ENCODE measurements at places on chromosomes 13 and 19.

GRCh38 chr19:44943801-44944249 lies 1.8 kb downstream of the APOC4 start:
- no peak for DNase-seq

GRCh38 chr13:33763021-33763420 lies 54.9 kb upstream of the RFC3 start:
- no peak for DNase-seq

GRCh38 chr13:41419206-41419605 lies 38.1 kb upstream of the RGCC start:
- DNase-seq, result no peak

DNA sequence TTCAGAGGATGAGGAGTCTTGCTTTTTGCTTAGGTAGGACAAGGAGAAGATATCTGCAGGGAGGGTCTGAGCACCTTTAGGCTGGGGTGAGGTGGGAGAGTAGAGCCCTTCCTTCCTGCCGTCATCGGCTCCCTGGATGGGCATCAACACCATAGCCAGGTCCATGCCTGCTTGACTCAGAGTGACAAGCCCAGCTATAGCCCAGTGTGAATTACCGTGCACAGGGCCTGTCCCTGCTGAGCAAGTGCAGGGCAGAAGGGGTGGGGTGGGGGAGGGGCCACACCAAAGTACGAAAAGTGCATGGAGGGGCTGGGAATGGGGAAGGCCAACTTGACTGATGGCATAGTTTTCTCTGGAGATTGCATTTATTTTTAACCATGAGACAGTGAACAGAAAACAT lies 30.3 kb upstream of the RNF113B start:
- DNase-seq, result no peak

GRCh38 chr19:19540715-19541515 lies 2.9 kb downstream of the CILP2 start:
- DNase-seq, result peak; percentile 55

- no peak for DNase-seq
Observed at GRCh38 chr19:13894552-13894951, 11.4 kb downstream of the BRME1 start.

- no peak for DNase-seq
Observed at GRCh38 chr13:85590231-85590931, 208.8 kb downstream of the SLITRK6 start.

DNA sequence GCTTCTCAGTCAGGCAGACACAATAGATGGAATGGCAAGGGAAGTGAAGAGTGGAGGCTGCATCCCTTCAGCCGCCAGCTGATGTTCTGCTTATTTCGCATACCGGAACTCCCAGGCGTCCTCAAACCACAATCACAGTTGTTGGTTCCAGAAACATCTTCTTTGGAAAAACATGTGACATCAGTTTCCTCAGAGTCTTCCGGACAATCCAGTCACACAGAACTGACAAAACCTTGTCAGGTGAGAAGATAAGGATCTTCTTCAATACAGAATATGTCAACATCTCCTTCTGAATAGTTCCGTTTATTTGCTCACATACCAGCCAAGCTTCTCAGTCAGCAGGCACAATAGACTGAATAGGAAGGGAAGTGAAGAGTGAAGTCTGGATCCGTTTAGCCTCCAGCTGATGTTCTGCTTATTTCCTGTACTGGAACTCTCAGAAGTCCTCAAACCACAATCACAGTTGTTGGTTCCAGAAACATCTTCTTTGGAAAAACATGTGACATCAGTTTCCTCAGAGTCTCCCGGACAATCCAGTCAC lies 45.1 kb upstream of the CEACAM21 start:
- DNase-seq, result no peak

GRCh38 chr13:42994878-42995277 lies 2.8 kb upstream of the EPSTI1 start:
- DNase-seq, result no peak

DNA sequence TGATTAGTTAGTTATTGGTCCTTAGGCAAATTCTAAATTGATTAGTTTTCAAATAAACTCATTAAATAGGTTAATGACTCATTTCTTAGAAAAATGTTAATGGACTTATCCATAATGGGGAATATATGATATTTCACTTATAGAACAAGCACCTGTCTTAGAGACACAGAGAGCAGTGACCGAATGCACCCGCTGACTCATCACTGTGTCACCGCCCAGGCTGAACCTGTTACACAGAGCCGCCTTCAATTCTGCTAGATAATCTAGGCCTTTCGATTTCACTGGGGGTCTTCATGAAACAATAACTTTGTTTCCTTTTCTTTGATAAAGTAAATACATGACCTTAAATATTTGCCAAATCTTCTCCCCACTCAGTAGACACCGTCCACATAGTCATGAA lies 13.1 kb downstream of the IRS2 start:
- DNase-seq, result no peak

- peak; percentile 75 for DNase-seq
Observed at GRCh38 chr13:31199849-31200636, at the start of gene B3GLCT. Gene B3GLCT, plus strand, starts transcription at chr13:31199975. Its CDS starts 110 bp downstream, at chr13:31200085.

- no peak for DNase-seq
Observed at GRCh38 chr19:16397791-16398529, 73.3 kb downstream of the KLF2 start.

GRCh38 chr19:15331419-15332310 lies 674 bp downstream of the BRD4 start:
- DNase-seq, result peak; percentile 40

DNA sequence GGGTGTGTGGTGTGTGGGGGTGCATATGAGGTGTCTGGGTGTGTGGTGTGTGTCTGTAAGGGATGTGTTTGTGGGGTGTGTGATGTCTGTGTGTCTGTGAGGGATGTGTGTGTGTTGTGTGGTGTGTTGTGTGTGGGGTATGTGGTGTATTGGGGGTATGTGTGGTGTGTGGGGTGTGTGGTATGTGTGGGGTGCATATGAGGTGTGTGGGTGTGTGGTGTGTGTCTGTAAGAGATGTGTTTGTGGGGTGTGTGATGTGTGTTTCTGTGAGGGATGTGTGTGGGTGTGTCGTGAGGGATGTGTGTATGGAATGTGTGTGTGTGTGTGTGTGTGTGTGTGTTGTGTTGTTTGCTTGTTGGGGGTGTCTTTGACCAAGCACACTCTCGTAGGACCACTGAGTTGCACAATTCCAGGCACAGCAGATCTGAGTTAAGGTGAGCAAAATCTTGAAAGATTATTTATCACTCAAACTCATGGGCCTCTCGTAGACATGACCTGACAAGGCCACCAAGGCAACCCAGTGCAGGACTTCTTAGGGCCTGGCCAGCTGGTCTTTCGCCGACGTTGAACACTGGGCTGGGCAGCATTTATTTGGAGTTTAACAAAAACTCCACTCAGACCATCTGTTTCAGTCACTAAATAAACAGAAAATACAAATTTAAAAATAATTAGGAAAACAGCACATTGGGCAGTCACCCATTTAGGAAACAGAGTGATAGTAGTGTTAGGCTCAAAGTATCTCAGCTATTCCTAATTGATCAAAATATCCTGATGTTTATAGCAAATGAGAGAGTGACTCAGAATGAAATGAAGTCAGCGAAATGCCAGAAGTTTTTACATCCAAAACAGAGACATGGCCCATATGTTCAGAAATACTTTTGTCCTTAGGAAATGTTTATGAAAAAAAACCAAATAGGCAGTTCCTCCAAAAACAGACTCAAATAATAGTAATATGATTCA lies 301.1 kb downstream of the FGF9 start:
- DNase-seq, result no peak

GRCh38 chr13:111344471-111345191 lies 24.2 kb downstream of the TEX29 start:
- no peak for DNase-seq

GRCh38 chr13:107582171-107582570 lies 633.2 kb downstream of the LIG4 start:
- no peak for DNase-seq

GRCh38 chr19:7480222-7480969 lies 8.4 kb downstream of the PEX11G start:
- DNase-seq, result no peak

DNA sequence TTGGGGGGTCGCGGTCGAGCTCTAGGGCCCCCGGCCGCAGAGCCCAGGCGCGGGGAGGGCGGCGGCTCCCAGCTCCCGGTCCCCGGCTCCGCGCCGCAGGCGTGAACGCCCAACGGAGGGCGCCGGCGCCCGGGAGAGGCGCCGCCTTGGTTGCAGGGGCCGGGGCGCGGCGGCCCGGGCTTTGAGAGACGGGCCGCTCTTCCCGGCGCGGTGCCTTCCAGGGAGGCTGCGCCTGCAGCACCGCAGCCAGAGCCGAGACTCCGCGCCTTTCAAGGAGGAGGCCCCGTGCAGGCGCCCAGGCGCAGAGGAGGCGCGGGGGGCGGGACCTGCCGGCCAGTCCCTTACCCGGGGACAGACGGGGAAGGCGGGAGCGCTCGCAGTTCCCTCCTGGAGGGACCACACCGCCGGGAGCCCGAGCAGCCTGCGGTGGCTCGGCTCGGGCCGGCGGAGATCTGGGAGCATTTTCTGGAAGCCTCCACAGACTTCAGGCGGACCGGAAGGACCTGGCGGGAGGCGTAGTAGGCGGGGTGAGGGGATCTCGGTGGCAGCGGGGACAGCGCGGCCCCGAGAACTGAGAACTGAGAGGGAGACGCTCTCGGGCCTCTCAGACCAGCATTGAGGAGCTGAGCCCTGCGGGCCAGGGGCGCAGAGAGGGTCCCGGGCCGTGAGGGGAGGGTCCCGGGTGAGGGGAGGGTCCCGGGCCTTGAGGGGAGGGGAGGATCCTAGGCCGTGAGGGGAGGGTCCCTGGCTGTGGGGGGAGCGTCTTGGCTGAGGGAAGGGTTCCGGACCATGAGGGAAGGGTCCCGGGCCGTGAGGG lies 25.5 kb upstream of the MCF2L start:
- DNase-seq, result no peak

DNA sequence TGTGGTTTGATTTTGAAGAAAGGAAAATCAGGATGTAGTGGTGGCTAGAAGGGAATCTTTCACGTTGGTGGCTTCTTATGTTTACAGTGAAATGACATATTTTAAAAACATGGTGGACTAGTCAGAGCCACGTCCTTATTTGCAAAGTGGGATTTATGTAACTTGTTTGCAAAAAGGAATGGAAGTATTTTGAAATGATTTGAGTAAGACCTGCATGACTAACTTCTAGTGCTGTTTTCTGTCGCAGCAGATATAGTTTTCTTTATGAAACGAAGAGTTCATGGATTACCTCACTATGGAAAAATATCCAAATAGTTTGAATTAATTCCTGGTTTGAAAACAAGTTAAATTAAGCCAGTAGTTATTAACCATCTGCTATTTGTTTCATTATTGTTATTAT lies 476.5 kb downstream of the MYO16 start:
- DNase-seq, result no peak

DNA sequence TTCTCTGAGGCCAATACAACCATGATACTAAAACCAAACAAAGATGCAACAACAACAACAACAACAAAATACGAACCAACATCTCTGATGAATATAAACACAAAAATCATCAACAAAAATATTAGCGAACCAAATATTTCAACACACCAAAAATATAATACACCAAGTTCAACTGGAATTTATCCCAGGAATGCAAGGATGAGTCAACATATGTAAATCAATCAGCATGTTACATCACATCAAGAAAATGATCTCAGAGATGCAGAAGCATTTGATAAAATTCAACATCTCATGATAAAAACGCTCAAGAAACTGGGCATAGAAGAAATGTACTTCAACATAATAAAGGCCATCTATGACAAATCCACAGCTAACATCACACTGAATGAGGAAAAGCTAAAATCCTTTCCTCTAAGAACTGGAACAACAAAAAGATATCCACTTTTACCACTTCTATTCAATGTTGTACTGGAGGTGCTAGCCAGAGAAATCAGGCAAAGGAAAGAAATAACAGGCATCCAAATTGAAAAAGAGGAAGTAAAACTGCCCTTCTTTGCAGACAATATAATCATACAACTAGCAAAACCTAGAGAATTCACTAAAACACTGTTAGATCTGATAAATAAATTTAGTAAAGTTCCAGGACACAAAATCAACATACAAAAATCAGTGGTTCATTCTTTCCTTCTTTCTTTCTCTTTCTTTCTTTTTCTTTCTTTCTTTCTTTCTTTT lies 2448.7 kb upstream of the PCDH20 start:
- DNase-seq, result no peak

DNA sequence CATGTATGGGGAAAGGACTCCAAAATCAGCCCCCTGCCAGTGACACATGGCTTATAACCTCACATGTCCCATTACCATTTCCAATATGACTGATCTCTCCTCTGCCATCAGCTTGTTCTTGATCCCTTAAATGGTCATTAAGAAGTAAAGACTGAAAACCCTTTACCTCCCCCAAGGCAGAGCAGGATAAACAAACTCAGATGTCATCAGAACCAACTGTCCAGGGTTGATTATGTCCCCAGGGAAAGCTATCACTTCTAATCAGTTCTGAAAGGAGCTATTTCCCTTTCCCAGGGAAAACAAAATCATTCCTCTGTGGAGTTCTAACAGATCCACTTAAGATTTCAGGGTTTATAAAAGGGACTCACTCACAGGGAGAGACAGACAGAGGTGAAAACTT lies 350.9 kb downstream of the SUCLA2 start:
- no peak for DNase-seq

GRCh38 chr19:38839816-38840582 lies 8.4 kb upstream of the ECH1 start:
- DNase-seq, result no peak

DNA sequence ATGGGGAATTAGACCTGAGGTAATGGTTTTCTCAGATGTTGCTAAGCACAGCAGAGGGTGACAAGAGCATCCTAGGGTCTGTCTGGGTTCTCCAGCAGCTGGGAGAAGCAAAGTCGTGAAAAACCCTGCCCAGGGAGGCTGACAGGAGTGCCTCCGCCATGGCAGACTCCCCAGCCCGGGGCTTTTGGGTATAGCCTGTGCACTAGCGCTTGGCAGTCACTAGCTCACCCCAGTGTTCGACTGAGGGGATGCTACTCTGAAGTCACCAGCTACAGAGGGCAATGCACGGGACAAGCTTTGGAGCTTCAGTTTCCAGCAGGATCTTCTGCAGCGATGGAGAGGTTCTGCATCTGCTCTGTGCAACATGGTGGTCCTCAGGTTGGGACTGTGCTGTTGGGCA lies 87.5 kb downstream of the ING1 start:
- DNase-seq, result no peak

GRCh38 chr13:40666933-40667621 lies 636 bp upstream of the FOXO1 start:
- DNase-seq, result no peak

DNA sequence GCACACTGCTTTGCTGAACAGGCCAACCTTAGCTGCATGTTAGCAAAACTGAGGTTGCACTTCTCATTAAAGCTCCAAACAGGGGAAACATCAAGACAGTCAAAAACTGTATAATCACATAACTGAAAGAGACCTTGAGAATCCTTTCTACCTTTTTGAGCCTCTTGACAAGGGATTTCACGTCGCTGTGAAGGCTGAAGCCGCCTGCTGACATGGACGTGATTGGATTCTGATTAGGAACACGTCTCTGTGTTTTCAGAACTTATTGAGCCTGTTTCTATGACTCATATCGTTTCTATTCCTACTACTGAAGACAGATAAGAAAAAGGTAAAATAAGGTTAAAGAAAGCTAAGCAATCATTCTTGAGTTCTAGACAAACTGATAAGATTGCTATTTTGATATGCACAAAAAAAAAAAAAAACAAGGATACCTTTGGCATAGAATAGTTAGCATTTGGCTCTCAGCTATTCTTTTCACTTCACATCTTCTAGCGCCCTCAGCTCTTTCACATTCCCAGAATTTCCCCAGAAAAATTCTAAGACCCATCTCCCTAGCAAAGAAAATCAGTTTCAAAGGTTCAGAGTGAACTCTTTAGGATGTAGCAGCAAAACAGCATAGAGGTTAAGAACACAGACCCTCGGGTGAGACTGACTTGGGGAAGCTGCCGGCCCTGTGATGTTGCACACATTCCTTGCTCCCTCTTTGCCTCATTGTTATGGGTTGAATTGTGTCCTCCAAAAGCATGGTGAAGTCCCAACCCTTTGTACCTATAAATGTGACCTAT lies 81.6 kb downstream of the DOCK9 start:
- no peak for DNase-seq

All from activated T-helper 1 cell treated with Interleukin-2 at 50 U/mL for 16 hours (primary cell).